Natural killer cell treated with Interleukin-12 subunit alpha and Interleukin-12 subunit beta and Interleukin-15 and Interleukin-18, amount 100 ng/mL, for 72 hours (primary cell): ENCODE measurements at places on chromosomes 12 and 14.
A peak's percentile ranks its signal among the peaks of the same experiment; 100 is the strongest.

DNA sequence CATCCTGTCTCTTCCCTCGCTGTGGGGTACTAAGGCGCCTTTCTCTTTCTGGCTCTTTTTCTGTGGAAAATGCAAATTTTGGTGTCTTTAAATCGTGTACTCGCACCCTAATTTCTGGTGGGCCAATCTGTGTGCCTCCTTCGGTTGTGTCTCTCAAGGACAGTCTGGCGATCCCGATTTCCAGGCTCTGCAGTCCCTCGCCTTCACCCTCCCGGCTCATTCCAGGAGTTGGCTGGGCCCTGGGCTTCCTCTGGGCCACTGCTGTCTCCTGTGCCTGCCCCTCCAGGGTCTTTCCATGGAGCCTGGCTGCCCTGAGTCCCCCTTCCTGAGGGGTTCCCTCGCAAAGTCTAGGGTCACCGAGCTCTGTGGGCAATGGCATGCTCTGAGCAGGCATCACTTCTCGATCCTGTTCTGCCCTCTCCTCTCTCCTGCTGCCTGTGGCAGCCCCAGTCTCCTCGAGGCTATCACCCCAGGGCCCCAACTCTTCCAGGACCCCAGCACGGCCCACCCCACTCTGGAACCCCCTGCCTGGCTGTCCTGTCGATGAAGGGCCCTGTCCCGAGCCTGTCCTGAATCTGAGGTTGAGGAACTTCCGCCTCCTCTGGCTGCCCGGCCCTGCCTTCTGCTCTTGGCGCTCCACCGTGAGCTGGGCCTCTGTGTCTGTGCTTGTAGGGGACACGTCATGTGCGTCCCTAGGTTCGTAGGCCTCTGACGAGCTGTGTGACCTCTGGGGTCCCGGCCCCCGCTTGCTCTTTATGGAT is 24.1 kb downstream of the AHNAK2 start:
- no peak for DNase-seq

GRCh38 chr12:46977871-46978375 is 101.5 kb upstream of the PCED1B start:
- no peak for DNase-seq

DNA sequence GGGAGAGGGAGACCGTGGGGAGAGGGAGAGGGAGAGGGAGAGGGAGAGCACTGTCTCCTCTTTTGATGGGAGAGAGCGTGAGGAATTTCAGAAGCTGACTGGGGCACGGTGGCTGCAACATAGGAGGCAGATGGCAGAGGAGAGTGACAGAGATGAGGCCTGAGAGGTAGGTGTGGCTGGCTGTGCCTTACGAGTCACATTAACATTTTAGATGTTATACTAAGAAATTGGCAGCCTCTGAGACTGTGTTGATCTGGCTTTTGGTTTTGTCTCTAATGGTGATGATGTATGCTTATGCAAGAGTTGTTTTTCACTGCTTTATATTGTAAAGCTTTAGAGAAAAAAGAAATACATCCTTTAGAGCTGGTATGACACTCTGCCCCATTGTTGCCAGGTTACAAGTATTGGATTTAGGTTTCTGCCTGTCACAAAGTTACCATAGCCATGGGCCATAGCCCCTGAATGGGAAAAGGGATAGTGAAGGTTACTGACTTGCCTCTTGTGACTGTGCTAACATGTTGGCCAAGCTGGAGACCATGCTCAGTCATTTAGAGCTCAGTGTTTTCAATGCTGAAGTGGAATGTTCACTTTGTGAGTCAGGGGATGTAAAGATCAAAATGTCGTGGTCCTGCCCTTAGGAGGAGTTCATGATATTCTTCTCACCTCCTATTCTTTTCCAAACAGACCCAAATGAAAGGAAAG is 186.2 kb downstream of the SYNE2 start:
- DNase-seq: no peak

- no peak for DNase-seq
Measured at GRCh38 chr14:76525106-76525821, 149.3 kb downstream of the ESRRB start.

- no peak for DNase-seq
Measured at GRCh38 chr12:89051065-89051677, 301.1 kb downstream of the DUSP6 start.

DNA sequence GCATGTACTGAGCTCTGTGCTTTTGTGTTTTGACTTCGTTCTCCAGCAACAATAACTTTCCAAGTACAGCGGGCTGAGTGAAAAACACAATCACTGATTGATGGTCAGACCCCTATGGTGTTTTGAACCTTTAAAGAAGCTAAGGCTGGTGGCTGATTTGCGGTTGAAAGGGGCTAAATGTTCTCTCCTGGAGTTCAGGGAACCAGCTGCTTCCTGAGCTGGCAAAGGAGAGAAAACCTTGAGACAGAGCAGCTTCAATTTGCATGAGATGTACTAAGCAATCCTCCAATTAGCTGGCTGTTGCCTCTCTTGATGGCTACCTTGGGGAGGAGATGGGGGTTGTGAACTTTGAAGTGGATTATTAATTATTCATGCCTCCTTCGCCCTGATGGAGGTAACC is 546.7 kb upstream of the SEL1L start:
- no peak for DNase-seq

DNA sequence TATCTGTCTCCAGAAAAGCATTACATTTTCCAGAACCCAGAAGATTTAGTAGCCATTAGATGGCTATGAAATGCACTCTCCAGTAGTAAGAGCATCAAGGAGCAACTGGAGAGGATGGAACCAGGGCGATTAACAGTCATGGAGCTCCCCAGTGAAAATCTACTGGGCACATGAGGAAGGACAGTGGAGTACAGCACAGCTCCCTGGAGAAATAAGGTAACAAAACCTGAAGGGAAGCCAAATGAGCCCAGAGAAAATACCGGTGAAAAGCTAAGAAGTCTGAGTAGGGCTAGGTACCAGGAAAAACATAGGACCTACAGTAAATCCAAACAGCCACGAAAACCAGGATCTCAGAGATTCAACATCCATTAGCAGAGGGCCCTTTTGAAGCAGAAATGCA is 21.6 kb downstream of the SOX5 start:
- no peak for DNase-seq

DNA sequence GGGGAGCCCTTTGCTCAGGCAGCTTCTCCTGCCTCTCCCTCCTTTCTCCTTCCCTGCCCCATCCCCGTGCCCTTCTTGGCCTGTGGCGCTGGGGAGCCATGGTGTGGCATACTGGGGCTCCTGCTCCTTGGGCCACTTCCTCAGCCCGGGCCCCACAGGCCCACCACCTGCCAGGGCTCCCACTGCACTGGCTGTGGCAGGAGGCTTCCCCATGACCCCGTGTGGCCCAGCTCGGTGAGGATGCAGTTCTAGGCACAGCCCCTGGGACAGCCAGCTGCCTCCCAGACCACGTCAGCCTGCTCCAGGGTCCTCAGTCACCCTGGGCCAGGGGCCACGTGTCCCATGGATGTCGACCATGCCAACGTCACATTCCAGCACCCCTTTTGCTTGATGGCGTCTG is 13.0 kb upstream of the AMN start:
- peak; percentile 28 for DNase-seq

GRCh38 chr14:47226877-47227520 is 448.4 kb downstream of the MDGA2 start:
- DNase-seq: no peak

DNA sequence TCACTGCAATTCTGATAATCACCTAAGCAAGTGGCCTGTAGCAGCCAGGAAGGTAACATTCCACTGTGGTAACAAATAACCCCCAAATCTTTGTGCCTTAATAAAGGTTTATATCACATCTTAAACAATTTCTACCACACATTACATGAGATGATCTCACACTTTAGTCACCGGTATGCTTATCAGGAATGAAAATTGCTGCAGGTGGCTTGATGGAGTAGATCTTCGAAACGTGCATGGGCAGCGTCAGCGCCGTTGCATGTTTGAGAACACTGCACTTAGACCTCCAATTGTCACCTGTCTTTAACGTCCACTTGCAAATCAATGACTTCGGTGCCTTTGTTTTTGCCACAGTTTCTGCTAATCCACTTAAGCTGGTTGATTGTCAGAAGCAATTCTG is 477.4 kb downstream of the VRK1 start:
- DNase-seq: no peak

- DNase-seq: no peak
Measured at GRCh38 chr12:45757172-45757571, 27.7 kb downstream of the ARID2 start.

DNA sequence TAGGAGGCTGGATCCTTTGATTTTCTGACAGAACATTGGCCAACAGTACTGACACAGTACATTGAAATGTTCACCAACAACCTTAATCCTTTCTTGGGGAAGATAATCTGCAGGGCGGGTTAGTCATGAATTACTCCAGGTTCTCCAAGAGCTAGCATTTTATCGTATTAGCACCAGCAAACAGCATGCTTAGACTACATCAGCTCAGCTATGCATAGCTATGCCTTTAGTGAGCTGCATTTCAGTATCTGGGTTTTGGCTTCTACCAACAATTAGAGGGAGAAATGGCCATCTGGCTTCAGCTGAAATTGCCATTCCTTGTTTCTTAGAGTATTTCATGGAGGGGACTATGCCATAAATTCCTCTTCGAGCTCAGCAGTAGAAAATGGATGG is 33.8 kb downstream of the SAMD4A start:
- DNase-seq: no peak
